ENCODE measurements at places on chromosomes 6 and 20. TPM values are rescaled to one million over a fixed set of nuclear protein-coding genes. Genes with fewer than 3 reads are reported as not detected.

GRCh38 chr20:39885975-39886649 is 802.9 kb downstream of the MAFB start:
- peak; percentile 75 for DNase-seq

Gene KHDRBS2
- not detected for polyA plus RNA-seq

DNA sequence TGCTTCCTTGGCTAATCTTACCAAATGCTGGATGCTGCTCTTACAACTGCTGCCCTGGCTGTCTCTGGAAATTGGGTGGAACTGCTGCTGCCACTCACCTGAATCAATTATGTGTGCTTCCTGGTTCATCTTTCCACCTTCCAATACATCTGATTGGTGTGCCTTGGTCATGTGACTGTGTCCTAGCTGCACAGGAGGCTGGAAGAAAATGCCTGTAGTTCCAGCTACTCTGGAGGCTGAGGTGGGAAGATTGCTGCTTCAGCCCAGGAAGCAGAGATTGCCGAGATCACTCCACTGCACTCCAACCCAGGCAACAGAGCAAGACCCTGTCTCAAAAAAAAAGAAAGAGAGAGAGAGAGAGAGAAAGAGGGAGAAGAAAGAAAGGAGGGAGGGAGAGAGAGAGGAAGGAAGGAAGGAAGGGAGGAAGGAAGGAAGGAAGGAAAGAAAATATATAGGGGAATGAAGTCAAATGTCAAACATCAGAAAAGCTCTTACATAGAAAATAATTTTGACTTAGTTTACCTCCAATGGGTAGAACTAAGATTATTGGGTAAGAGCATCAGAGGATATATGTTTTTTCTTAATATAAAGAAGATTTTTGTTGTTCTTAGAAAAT is 14.1 kb upstream of the PPARD start:
- no peak for DNase-seq

GRCh38 chr6:6631534-6632276 is 43.2 kb downstream of the LY86 start:
- DNase-seq, result peak; percentile 5

GRCh38 chr6:136846046-136846445 is 23.7 kb downstream of the PEX7 start:
- DNase-seq, result no peak

GRCh38 chr6:112717856-112718255 is 370.7 kb downstream of the RFPL4B start:
- DNase-seq, result no peak

- no peak for DNase-seq
Measured at GRCh38 chr20:57628047-57628961, 8.1 kb upstream of the ZBP1 start.

DNA sequence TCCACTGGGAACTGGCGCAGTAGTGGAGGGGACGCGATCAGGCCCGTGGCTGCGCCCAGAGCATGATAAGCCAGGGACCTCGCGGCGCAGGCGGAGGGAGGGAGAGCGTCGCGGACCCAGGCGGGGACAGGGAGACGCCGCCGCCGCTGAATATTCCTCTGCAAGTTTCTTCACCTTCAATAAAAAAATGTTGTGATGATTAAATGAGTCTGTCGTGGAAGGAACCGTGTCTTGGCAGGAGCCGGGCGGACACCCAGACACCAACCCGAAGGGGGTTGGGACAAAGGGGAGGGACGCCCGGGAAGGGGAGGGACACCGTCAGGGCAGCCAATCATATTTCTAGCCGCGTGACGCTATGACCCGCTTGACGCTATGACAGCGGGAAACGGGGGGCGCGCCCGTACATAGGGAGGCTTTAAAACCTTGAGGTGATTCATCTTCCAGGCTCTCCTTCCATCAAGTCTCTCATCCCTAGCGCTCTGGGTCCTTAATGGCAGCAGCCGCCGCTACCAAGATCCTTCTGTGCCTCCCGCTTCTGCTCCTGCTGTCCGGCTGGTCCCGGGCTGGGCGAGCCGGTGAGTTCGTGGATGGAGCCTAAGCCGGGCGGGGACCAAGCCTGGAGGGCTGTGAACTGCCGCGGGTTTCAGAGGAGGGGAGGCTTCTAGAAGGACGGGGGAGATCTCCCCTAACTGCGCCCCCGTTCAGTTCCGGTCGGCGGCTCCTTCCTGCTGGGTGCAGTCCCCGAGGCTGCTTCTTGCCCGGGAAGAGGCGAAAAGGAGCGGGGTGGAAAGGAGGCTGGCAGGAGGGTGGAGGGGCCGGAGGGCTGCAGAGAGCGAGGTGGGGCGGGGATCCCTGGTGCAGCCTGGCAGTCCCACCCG is at the start of gene ULBP2:
ULBP2 (plus strand) TSS at position 432 of the 878 bp plus-strand sequence; CDS start at position 491, 59 bp downstream.
- DNase-seq, result peak; percentile 73

- DNase-seq, result no peak
Measured at GRCh38 chr6:68657374-68658139, 22.5 kb downstream of the ADGRB3 start.
